Brain microvascular endothelial cell (primary cell): ENCODE measurements at places on chromosomes 6 and 20.

DNA sequence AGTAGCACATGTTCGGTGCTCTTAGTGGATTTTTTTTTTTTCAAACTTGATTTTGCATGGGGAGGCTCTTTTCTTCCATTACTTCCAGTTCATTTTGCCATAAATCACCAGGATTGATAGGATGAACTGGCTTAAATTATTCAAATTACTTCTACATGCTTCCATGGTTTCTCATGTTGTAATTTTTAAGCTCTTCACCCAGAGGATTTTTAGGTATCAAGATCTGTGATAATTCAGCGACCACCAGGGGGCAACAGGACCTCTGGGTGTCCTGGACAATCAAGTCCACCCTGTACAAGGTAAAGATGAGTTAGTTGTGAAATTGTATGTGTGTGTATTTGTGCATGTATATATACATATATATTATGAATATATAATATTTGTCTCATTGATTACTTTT, 4.2 kb upstream of the EPHA7 start:
- peak; percentile 49 for DNase-seq

- DNase-seq: no peak
Measured at GRCh38 chr20:25221592-25222460, 26.1 kb upstream of the PYGB start.

DNA sequence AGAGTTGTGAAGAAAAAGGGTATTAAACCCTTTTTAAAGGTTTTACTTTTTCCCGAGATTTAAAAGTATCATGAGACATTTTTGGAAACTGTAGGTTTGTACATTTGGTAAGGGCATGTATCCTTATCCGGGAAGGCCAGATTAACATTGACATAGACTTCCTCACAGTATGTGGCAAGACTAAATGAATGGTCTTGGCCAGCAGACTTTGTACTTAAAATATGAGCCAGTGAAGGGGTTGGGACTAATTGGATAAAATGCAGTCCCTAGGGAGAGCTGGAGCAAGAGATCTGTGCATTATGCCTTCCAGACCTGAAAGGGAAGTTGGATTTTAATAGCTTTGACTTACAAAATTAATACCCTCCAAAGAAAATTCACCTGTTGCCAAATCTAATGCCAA, 60.4 kb upstream of the CCN2 start:
- DNase-seq: no peak

DNA sequence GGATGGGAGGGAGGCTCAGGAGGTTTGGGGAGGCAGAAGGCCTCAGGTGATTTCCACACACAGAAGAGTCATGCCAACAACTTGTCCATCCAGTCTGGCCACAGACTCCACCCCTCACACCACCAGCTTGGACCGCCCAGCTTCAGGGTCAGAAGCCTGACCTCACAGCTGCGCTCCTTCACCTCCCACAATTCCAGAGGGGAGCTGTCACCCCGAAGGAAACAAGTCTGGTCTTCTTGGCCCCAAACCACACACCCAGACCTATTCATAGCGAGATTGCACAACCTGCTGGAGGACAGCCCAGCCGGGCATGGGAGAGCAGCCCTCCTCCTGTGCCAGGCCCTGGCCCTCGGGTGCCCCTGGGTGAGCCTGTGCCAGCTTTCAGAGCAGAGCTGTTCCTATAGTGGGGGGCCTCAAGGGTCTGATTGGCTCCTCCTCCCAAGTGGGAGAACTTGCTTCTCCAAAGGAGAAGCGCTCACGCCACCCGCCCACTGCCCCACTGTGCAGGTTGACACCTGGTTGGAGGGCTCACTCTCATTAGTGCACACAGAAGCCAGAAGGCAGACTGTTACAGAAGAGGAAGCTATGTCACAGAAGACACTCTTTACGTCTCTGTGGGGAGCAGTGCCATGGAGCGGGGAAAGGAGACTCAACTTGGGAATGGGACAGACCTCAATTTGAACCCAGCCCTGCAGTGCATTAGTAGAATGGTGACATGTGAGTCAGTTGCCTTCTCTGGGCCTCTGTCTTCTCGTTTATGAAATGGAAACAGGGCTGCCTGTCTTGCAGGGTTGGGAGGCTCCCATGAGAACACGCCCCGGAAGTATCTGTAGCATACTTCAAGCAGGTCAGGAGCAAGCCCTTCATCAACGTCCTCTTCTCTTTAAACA, 128.8 kb downstream of the FOXO3 start:
- peak; percentile 25 for DNase-seq
